Suppressor macrophage (primary cell): ENCODE measurements at places on chromosomes 1 and 21.

- peak; percentile 27 for DNase-seq
Observed at GRCh38 chr1:204350857-204351573, 8.7 kb downstream of the PLEKHA6 start.

DNA sequence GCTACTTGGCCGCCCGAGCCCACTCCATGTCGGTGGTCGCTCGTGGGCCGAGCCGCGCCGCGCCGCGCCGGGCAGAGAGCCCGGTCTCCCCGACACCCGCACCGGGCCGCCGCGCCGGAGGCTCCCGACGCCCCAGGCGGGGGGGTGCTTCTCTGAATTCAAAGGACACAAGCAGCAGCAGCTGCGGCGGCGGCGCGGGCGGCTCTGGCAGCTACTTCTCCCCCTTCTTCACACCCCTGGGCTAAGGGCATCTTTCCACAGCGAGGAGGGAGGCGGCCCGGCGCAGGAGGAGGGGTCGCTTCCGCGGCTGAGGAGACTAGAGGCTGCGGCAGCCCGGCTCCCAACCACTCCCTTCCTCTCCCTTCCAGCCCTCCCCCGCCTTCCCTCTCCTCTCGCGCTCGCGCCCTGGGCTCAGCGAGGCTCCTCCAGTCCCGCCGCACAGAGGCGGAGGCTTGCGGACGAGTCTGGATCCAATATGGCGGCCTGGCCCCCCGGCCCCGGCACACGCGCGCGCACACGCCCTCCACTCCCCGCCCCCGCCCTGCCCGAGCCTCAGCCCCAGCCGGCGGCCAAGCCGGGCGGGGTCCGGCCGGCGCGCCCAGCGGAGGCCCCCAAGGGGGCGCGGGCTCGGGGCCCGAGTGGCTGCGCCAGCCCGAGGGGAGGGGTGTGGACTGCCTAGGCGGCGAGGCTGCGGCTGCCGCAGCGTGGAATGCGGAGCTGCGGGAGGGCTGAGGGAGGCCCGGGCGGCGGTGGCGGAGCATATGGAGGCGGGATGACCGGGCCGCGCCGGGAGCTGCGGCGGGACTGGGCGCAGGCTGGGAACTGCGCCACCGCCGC, at the start of gene CDC42BPA:
Gene CDC42BPA, minus strand, starts transcription at position 477 of the 837 bp plus-strand sequence. CDS start 1,310 bp downstream, outside the sequence.
- peak; percentile 88 for DNase-seq

DNA sequence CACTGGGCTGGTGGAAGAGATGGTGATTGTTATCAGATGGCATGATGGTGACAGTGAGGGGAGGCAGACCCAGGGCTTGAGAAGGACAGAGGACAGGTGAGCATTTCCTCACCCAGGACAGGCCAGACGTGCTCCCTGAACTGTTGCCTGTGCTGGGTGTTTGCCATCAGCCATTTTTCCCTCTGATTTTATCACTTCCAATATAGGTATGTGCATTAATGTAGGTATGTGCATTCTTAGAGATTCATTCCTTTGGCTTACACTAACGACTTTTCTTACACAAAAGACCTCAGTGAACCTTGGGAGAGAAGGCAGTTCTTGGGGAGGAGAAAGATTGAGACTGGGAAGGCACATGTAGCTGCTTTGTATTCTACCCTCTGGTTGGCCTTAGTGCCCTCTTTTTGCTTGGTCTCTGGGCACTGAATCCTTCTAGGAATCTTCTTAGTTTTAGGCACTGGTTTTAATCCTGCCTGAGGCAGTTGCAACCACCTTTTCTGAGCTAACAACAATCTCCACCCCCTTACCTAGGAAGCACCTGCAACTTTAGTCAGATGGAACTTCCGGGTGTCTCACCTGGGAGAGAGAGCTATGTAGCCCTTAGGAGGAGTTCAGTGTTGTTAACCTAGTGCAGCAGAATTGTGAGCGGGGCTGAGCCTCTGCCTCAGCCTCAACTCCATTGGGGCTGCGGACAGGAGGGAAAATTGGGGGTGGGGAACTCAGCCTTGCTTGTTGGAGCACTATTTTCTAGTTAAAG, 30.9 kb downstream of the C1orf116 start:
- no peak for DNase-seq

DNA sequence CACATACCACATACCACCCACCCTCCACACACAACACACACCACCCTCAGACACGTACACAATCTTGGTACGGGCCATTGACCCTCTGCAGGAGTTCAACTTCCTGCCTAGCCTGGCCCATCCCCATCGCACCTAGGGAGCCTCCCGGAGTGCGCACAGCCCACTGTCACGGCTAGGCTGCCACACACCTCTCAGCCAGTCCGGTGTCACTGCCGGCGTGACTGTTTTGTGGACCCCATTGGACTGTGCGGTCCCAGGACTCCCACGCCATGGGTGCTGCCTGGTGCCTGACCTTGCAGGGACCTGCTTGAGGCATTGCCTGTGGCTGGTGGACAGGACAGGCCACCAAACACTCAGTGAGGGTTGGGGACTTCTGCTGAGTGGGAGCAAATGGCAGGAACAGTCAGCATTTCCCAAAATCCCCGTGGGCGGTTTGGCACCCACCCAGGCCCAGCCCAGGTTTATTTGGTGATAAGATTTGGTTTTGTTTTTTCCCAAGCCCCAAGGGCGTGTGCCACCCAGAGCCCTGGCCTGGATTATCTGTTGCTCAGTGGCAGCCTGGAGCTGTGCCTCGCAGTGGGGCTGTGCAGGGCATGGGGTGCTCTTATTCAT, 27.7 kb downstream of the RAB7B start:
- peak; percentile 75 for DNase-seq

GRCh38 chr1:110239441-110240430, 29.6 kb downstream of the KCNC4 start:
- DNase-seq = no peak
